ENCODE measurements at places on chromosomes 6 and 20.

- no peak for DNase-seq
These were observed 23.2 kb upstream of the SRF start for GRCh38 chr6:43147691-43148477.

GRCh38 chr6:12621754-12622153, 94.8 kb upstream of the PHACTR1 start:
- DNase-seq: no peak

- DNase-seq: no peak
These were observed 114.9 kb downstream of the ADGRG6 start for GRCh38 chr6:142416686-142417085.

GRCh38 chr6:125984311-125984710, 2.0 kb upstream of the TRMT11 start:
- DNase-seq: no peak

DNA sequence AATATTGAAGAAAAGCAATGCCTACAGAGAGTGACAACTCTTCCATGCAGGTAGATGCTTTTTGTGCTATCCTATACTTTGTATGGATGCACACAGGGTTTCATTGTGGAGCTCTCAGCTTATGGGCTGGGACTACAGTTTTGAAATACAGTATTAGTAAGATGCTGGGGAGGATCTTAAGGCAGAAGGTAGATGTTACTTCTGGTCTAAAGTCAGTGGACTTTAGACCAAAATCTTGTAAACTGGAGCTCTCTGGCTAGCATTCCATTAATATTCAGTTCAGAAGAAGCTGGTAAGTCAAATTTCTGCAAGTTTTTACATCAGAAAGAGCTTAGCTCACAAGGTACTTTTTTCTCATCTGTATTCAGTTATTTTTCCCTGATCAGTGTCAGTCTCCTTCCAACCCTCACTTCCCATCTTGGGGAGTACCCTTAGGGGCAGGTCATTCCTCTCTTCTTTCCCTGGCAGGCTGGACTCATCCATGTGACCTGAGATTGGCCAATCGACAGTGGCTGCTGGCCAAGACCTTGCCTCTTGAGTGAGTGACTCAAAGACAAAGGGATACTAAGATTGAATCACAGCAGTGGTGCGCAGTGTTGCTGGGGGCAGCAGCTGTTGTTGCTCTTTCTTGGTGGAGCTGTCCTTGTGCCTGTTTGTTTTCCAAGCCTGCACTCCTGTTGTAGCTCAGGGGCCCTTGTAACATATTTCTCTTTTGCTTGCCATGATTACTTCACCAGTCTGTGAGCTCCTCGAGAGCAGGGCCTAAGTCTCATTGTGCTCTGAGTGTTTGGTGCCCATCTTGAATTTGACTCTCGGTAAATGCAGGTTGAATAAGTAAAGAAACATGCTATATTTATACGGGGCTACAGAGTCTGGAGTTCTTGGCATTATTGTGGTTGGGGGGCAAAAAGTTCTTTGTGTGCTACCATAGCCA, 2.8 kb upstream of the PHF20 start:
- DNase-seq: no peak

GRCh38 chr6:51474022-51474975, 613.1 kb downstream of the PKHD1 start:
- DNase-seq: no peak

DNA sequence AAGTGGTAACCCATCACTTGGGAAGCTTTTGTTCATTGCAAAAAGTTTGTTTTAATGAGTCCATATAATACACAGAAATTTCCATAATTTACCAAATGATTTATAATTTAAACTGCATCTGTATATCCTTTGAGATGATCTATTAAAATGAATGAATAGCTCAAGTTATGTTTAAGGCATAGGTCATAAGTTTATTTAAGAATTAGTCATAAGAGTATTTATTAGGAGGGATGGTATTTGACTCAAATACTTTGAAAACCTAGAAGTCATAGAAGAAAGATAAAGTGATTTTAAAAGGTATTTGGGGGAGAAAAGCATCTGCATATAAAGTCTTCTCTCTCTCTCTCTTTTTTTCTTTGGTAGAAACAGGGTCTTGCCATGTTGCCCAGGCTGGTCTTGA, 388.5 kb downstream of the CDKAL1 start:
- DNase-seq: no peak

GRCh38 chr20:24767623-24768100, 181.4 kb upstream of the CST7 start:
- DNase-seq: no peak

- DNase-seq: no peak
These were observed 18.1 kb upstream of the ZSCAN9 start for GRCh38 chr6:28206928-28207509.

DNA sequence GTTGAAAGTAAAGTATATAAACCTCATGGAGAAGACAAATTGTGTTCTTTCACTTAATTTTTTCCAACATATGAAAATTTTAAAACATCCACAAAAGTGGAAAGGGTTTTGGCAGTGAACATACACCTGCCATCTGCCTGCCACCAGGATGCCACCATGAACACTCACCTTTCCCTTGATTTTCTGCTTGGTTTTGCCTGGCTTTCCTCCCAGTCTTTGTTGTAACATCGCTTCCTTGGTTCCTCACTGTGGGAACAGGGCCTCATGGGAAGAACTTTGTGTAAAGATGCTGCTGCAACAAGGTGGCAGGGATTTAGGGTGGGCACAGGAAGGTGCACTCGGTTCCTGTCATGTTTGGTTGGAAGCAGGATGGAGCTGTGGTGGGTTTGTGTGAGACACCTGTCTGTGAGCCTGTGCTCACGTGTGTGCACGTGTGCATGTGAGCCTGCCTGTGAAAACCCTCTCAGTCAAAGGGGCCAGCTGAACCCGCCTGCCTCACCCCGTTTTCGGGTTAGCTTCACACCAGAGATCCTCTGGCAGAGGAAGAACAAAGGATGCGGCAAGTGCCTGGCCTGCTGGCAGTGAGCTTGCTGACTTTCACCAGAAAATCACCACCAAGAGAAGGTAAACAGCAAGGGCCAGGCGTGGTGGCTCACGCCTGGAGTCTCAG, 11.0 kb upstream of the RBM38 start:
- DNase-seq: no peak

DNA sequence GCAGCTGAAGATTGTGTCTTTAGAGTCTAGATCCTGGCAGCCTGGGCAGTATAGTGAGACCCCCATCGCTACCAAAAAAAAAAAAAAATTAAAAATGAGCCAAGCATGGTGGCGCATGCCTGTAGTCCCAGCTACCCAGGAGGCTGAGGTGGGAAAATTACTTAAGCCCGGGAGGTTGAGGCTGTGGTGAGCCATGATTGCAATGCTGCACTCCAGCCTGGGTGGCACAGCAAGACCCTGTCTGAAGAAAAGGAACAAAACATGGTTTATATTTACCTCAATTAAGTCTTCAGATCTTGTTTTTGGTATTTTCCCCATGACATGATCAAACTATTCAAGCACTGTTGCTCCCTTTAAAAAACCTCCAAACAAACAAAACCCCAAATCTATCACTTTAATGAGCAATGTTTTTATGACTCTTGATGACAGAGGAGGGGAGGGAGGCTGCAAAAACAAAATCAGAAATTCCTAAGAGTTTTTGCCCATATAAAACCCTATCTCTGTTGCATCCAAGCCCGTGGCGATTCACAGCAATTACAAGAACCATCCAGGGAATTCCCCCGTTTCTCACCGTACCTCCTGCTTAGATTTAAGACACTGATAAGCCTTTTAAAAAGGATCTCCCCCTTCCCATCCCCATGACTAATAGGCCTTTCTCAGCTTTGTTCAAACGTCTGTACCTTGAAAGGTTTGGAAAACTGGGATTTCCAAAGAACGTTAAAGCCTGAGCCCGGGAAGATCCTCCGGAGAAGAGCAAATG, 259.9 kb downstream of the BMP7 start:
- DNase-seq: no peak

DNA sequence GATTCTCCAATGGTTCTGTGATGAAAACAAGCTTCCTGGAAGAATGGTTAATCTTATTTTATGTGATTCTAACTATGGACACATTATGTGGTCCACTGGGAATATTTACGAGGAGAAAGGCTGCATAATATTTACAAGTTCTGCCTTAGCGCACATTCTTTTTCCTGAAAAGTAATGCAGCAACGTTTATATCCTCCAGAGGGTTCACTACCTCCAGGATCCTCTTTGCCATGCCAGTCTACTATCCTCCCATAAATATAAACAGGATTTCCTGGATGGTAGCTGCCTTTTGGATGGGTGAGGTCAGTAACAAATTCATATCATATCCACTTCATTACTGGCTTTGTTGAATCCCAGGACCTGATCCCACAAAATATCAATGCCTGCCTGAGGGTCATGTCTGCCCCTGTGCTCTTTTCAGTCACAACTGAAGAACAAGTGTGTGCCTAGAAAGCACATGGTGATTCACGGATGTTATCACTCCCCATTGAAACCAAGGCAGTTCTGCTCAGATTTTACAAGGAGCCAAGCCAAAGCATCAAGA, 30.4 kb downstream of the ADGRF5 start:
- DNase-seq: no peak

GRCh38 chr6:154938221-154938580, 56.9 kb upstream of the TIAM2 start:
- DNase-seq: no peak

GRCh38 chr6:35209081-35209480, 4.7 kb upstream of the SCUBE3 start:
- DNase-seq: no peak

DNA sequence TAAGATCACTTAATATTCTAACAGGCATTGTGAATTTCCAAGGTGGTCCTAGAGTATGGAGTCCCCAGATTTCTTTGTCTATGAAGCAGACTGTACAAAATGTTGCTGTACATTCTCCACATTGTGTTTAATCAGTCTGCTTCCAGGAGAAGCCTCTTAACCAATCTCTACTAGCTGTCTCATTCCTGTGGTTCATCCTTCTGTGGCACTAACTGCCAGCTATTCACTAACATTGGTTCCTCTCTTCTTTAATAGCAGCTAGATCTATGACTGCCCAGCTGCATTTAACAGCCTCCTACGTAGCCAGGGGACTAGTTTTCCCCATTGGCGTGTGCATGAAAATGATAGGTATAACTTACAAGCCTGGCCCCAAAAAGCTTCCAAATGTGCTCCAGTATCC, 395.4 kb downstream of the SAMD5 start:
- DNase-seq: no peak

GRCh38 chr6:21258665-21259064, 334.9 kb upstream of the SOX4 start:
- no peak for DNase-seq

- DNase-seq: no peak
These were observed 205.2 kb downstream of the ERMARD start for GRCh38 chr6:169956580-169956979.

DNA sequence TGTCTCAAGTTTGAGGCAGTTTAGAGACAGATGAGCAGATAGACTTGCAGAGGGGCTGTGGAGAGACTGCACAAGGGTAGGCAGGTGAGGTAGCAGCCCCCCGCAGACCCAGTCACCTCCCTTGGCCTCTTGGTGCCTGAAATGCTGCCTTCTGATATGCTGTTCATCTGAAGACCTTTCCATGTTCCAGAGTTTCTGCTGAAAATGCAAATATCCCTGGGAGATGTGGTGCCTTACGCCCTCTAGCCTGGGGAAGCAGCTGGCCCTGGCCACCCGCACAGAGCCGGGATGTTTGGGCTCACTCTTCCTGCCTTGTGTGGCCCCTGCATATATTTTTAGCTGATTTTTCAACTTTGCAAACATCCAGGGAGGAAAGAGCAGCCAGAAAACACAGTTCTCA, 51.4 kb downstream of the TMEM242 start:
- no peak for DNase-seq

- DNase-seq: no peak
These were observed 45.4 kb downstream of the EZR start for GRCh38 chr6:158773581-158774449.

- no peak for DNase-seq
These were observed 211.6 kb upstream of the FOXQ1 start for GRCh38 chr6:1100269-1100668.

- DNase-seq: no peak
These were observed 98.2 kb upstream of the HDGFL1 start for GRCh38 chr6:22471132-22471690.

DNA sequence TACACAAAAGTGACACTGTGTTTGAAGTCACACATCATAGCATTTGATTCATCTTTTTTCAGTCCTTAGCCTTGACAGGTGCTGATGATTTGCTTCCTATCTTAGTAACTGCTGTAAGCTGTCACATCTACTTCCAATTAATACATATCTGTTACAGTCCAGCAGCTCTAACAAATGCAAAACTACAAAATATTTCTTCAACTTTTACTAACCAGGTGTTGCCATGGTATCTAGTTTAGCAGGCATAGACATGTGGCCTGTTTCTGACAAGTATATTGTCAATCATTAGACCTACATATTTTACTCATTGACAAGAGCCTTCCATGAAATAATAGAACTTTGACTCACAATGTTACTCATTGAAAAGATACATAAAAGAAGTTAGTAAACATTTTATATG, 1159.7 kb downstream of the GRIK2 start:
- DNase-seq: no peak

DNA sequence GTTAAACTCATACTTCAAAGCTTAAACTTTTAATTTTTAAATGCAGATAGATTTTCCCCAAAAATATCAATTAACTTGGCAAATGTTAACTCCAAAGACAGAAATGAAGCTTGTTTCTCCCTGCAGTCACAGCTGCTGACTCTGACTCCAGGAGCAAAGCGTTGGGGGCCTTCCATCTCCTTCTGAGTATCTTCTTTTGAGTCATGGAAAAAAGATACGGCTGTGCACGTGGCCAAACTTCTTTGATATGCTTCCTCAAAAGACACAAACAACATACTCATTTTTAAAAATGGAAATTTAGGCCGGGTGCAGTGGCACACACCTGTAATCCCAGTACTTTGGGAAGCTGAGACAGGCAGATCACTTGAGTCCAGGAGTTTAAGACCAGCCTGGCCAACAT, 28.3 kb downstream of the KIF16B start:
- DNase-seq: no peak

GRCh38 chr20:57445298-57445697, 54.1 kb downstream of the RBM38 start:
- no peak for DNase-seq

DNA sequence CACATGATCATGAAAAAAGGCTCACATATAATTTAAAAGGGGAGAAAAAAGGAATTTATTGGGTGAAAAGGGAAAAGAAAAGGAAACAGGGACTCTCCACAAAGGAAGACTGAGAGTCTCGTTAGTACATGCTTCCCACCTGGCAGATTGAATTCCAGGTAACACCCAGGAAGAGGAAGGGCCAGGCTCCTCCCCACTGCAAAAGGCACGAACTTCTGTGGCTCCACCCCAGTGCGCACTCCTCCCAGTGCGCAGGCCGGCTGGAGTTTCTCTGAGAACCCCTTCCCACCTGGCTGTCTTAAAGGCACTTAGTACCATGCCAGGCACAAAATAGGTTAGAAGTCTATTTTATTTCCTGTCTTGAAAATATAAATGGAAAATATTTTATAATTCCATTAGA, 129.8 kb downstream of the COL12A1 start:
- no peak for DNase-seq

- no peak for DNase-seq
These were observed 88.9 kb downstream of the SLC16A10 start for GRCh38 chr6:111176038-111176759.

All from T-helper 9 cell (primary cell).